Progenitor cell of endocrine pancreas (in vitro differentiated cells): ENCODE measurements at places on chromosomes 2 and 18. TPM values are rescaled to one million over a fixed set of nuclear protein-coding genes. Genes with fewer than 3 reads are reported as not detected.

Gene MARCHF4
- 2.0 and 2.2 TPM in 2 replicates for total RNA-seq

Gene CCDC150
- total RNA-seq, result 39.5 and 40.1 TPM in 2 replicates

Gene SNORC
- 1.8 and 2.8 TPM in 2 replicates for total RNA-seq

Gene WNT6
- 0.72 and 1.5 TPM in 2 replicates for total RNA-seq

Gene OSGEPL1
- total RNA-seq, result 12.1 and 12.8 TPM in 2 replicates

Gene NAGK
- total RNA-seq, result 115 and 127 TPM in 2 replicates

Gene EN1
- 0.12 and 0.42 TPM in 2 replicates for total RNA-seq

Gene ORMDL1
- total RNA-seq, result 74.1 and 84.9 TPM in 2 replicates

DNA sequence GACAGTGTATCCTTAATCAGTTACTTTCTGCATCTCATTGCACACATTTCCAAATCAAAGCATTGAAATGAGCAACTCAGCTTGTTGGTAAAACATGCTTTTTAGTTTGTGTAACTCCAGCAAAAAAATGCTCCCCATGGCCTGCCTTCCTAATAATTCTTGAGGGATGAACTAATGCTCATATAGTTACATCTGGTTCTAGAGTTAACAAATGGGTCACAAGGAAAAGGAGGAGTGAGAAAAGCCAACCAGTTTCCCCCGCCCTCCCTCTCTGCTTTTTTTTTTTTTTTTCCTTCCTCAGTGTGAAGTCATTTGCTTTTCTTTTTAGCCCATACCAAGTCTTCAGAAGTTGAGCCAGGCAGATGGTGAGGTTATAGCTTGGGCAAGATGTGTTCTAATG is 231.7 kb downstream of the MTX2 start:
- no peak for DNase-seq

DNA sequence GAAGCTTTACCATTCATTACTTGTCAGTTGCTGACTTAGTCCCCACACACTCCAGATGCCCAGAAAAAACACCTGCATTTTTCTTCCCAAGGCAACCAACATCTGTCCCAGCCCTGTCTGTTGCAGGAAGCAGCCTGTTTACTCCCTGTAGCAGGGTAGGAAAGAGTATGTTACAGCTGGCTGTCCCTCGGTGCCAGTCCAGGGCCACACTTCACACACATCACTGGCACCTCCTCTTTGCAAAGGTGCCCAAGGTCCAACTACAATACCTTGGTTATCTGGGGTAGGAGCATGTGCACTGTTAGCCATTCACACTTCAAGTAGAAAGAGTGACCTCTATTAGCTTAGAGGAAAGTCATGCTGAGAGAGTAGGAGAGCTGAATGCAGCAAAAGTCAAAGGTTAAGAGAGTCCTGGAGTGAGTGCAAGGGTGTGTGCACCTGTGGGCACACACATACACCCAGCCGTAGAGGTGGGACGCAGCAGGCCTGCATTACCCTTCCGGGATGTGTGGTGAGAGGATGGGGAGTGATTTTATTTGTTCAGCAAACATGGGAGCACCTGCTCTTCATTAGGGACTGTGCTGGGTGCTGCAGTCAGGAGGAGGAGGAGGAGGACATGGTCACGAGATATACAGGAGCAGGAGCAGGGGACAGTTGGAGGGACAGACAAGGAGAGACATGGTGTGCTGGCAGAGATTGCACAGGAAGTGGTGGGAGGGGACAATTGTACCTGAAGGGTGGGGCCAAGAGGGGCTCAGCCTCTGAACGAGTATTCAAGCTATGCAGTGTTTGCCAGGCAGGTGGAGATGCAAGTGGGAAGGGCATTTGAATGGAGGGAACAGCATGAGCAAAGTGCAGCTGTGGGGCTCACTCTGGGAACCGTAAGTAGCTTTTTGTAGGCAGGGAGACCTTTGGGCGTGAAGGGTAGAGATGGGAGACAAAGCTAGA is 69.8 kb downstream of the TSN start:
- DNase-seq, result no peak

- peak; percentile 11 for DNase-seq
Measured at GRCh38 chr18:48711651-48712486, 173.0 kb downstream of the CTIF start.

- no peak for DNase-seq
Measured at GRCh38 chr2:230922951-230923717, 1.9 kb downstream of the GPR55 start.

DNA sequence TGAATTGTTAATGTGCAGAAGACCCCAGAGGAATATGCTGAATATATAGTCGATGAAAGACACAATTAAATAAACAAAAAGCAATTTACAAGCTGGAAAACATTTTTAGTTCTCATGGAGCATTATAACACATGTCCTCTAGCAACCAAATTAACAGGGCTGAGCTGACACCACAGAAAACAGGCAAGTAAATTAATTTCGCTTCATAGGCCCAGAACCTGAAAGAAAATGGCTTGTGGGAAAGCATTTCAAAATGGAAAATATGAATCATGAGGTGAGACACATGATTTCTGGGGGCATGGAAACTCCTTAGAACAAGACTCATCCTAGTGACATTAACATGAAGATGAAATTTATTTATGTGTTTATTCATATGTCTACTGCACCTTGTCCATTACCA is 25.0 kb upstream of the RNF152 start:
- DNase-seq, result no peak

DNA sequence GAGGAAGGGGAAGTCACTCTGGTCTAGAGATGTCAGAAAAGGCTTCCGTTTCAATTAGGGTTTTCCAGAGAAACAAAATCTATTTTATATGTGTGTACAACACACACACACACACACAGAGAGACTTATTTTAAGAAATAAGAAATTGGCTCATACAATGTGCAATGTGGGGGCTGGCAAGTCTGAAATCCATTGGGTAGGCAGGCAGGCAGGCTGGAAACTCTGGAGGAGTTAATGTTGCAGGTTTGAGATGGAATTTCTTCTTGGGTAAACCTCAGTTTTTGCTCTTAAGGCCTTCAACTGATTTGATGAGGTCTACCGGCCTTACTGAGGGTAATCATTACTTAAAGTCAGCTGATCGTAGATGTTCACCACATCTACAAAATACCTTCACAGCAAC is 62.6 kb downstream of the MDH1 start:
- DNase-seq, result no peak

- DNase-seq, result no peak
Measured at GRCh38 chr2:100802066-100802465, 17.9 kb upstream of the NPAS2 start.

GRCh38 chr2:157874997-157875640 is 1.0 kb downstream of the ACVR1 start:
- DNase-seq, result peak; percentile 27

DNA sequence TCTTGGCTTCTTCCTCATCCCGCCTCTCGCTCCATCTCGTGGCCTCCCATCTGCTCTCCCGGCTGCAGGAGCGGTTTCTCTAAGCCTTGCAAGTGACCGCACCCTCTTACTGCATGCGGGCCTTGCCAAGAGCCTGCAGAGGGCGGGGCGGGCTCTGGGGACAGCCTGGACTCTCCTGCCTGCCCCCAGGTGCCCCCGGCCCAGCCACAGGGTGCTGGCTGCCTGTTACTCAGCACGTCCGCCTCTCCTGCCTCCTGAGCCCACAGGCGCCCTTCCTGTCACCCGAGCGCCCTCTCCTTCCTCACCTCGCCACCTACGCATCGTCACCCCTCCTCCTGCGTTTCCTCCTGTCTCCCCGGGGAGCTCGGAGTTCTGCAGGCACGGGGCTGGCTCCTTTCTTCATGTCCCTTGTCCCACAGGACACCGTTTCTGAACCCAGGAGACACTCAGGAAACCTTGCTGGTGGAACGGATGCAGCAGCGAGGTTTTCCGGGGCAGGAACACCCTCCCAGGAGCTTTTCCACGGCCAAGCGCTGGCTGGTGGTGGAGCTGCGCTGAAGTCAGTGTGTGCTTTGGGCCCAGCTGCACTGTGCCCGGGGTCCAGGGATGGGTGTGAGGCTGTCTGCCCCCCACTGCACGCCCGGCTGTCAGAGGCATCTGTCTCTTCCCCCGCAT is 28.5 kb downstream of the HPCAL1 start:
- no peak for DNase-seq

GRCh38 chr2:11100976-11101375 is 54.3 kb upstream of the SLC66A3 start:
- no peak for DNase-seq
